Myocyte (in vitro differentiated cells): ENCODE measurements at places on chromosomes 3 and 15.

DNA sequence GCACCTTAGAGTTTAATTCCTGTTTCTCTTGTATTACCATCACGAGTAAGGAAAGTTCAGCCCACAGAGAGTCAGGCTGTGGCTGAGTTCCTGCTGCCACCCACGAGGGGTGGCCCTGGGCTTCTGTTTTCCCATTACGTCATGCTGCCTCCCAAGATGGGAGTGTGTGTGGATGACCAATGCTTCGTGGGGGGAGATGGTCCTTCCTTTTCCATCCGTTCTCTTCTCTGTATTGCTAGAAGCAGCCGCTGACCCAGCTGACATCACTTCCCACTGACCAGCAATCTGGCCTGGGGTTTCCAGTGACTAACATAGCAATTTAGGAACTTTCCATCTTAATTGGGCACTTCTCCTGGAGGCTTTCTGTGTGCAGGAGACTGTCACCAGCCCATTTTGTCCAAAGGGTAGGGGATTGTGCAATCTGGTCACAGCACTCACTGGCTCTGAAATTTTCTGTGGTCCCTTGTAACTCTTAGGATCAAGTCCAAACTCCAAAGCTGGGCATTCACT is 9.3 kb downstream of the IRAK2 start:
- peak; percentile 79 for DNase-seq

DNA sequence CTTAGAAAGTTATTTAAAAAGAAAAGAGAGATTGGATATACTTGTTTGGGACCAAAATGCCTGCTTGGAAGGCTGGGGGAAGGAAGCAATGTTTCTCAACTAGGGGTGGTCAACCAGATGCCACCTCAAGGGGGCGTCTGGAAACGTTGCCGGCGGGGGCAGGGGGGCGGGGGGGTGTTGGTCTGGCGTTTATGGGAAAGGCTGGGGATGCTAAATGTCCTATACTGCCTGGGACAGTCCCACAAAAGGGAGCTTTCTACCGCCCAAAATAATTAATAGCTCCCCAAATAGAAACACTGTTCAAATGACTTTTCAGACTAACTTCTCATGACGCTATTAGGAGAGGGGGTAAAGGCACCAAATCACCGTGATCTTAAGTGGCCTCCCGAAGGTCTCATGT is 2.2 kb downstream of the POLG start:
- peak; percentile 26 for DNase-seq

DNA sequence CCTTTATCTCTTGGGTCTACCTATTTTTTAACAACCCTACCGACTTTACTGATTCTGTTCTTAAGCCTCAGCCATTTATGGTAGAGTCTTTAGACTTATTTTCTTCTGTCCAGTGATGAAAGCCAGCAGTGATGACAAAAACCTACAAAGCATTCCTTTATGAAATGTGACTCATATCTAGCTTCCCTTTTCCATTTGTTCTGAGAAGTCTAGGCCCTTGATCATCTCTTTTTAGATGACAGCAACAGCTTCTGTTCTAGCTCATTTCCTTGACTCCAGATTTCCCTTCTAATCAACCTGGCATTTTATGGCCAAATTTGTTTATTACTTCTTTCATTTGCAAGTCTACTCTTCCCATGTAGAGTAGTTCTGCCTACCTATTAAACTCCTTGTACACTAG is 36.1 kb downstream of the CFAP44 start:
- peak; percentile 22 for DNase-seq

GRCh38 chr3:101861212-101861788 is 12.0 kb downstream of the NFKBIZ start:
- no peak for DNase-seq

GRCh38 chr3:179942553-179943075 is 94.1 kb downstream of the PEX5L start:
- no peak for DNase-seq

GRCh38 chr3:123411340-123412040 is 37.4 kb downstream of the ADCY5 start:
- DNase-seq, result no peak

DNA sequence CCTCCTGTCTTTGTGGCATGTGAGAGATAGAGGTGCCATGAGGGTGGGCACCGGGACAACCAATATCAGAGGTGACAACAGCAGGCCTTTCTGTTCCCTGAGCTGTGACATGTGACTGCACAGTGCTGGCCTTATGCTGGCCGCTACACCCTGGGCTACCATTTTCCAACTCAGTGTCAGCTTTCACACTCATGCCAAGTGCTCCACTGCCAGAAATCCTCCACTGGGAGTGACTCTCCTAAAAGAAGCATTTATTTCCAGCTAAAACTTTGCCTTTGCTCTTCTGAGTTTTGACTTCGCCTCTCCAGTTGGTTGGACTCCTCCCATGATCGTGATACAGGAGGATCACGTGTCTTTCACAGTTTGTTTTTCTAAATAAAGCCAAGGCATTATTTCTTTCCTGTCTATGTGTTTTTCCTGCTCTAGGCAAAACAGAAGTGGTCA is 31.4 kb downstream of the CA12 start:
- DNase-seq, result no peak

- DNase-seq, result no peak
Measured at GRCh38 chr15:73914145-73914544, 12.1 kb upstream of the LOXL1 start.

DNA sequence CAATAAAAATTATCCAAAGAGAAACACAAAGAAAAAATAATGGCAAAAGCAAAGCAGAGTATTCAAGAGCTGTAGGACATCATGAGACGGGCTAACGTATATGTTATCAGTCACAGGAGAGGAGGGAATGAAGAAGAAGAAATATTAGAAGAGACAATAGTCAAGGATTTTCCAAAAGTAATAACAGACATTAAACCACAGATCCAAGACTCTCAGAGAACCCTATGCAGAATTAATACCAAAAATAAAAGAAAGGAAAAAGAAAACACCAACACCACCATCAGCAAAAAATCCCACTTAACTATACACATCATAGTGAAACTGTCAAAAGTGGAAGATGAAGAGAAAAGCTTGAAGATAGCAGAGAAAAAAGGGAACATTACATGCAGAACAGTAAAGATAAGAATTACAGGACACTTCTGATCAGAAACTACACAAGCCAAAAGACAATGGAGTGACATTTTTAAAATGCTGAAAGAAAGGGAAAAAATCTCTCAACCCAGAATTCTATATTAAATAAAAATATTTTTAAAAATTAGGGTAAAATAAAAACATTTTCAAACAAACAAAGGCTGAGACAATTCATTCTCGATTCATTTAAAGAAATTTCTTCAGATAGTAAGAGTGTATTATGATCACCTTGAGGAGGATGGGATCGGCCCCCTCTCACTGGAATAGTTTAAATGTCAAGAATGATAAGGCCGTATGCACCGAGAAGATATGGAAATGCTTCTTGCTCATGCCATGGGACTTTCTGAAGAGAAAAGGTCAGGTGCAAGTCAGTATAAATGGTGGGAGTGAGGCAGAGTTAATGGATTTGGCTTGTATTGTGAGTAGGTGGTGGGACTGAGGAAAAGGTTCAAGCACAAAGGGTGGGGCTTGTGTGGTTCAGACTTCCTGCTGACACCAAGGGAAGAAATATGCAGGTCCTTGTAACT is 28.5 kb downstream of the TM2D3 start:
- DNase-seq, result no peak

GRCh38 chr15:82923744-82924143 is 28.8 kb downstream of the HOMER2 start:
- DNase-seq, result no peak

DNA sequence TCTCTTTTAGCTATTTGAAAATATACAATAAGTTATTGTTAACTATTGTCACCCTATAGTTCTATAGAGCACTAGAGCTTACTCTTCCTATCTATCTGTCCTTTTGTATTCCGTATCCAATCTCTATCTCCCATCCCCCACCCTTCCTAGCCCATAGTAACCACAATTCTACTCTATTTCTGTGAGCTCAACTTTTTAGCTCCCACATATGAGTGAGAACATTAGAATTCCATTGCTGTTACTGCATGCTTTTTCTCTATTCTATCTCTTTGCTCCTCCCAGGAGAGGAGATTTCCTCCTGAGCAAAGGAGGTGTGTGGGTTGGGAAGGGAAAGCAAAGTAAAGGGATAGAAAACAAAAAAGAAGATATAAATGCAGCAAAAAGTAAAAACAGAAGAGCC is 105.6 kb upstream of the SLC4A7 start:
- DNase-seq, result no peak

DNA sequence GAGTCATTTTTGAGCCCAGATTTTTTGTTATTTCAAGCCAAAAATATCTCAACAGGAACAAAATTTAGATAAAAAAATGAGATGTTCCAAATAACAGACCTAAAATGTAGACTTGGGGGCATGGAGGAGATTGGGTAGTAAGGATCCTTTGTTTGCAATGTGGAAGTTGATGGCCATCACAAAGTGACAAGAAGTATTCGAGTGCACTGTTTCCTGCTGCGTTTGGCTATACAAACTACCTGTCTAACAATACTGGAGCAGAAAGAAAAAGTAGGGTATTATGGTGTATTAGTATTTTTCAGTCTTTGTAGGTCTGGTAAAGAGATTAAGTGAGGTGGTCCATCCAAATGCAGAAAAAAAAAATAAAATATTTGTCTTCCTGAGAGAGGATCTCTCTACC is 284.2 kb downstream of the C3orf38 start:
- no peak for DNase-seq

DNA sequence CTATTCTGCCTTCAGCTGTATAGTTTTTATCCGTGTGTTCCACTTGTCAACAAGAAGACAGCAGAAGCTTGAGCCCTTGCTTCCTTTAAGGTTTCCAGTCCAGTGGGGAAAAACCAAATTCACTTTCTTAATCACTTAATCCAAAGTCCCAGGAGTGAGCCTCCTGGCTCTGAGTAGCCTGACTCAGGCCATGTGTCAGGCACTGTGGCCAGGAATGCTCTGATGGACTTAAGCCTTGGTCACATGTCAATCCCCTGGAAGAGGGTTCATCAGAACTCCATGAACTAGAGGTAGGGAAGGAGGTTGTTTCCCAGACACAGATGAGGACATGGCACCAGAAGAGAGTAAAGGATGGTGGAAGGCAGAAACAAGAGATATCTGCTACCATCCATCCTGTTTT is 8.8 kb downstream of the VIPR1 start:
- DNase-seq, result no peak

- no peak for DNase-seq
Measured at GRCh38 chr3:128279601-128279880, 126.3 kb downstream of the EEFSEC start.

GRCh38 chr3:177724020-177724638 is 526.8 kb upstream of the TBL1XR1 start:
- peak; percentile 96 for DNase-seq

GRCh38 chr3:107241217-107241616 is 136.0 kb upstream of the CCDC54 start:
- peak; percentile 58 for DNase-seq

DNA sequence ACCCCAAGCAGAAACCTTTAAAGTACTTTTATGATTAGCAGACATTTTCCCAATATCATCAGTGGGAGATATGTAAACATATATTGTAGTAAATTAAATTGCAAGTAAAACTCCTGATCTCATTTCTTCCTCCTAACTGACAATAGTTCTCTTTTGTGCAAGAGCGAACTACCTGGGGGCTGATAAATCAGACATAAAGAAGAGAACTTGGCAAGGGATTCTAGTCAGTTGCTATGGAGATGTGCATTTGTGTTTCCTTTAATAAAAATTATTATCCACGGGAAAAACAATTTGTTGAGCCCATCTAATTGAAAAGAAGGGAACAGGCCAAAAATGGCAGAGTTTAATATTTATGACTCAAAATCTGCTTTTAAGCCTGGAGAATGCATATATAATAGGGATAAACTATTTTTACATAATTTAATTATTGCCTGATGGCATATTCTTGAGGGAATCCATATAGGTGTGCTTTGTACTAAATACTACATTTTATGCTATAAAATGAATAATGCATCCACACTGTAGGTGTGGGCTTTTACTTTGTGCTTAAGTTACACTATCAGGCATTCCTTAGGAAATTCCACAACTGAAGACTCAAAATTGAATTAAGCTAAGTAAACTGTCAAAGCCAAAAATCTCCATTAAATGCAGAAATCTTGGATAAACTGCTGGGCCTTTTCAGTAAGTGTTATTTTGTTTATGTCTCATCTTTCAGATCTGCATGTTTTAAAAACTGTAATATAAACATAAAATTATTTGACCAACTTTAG is 258.1 kb downstream of the ERC2 start:
- DNase-seq, result no peak

DNA sequence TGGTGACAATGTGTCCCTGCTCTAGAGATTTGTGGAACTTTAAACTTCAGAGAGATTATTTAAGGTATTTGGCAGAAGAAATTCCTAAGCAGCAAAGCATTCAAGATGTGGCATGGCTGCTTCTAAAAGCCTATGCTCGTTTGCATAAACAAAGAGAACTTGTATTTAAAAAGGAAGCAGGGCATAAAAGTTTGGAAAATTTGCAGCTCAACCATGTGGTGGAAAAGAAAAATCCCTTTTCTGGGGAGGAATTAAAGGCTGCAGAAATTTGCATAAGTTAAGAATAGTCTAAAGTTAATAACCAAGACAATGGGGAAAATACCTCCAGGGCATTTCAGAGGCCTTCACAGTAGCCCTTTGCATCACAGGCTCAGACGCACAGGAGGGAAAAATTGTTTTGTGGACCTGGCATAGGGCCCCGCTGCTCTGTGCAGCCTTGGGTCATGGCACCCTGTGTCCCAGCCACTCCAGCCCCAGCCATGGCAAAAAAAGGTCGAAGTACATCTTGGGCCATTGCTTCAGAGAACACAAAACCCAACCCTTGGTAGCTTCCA is 1109.1 kb downstream of the OTOL1 start:
- no peak for DNase-seq

GRCh38 chr3:183319371-183319770 is 66.3 kb downstream of the B3GNT5 start:
- no peak for DNase-seq

DNA sequence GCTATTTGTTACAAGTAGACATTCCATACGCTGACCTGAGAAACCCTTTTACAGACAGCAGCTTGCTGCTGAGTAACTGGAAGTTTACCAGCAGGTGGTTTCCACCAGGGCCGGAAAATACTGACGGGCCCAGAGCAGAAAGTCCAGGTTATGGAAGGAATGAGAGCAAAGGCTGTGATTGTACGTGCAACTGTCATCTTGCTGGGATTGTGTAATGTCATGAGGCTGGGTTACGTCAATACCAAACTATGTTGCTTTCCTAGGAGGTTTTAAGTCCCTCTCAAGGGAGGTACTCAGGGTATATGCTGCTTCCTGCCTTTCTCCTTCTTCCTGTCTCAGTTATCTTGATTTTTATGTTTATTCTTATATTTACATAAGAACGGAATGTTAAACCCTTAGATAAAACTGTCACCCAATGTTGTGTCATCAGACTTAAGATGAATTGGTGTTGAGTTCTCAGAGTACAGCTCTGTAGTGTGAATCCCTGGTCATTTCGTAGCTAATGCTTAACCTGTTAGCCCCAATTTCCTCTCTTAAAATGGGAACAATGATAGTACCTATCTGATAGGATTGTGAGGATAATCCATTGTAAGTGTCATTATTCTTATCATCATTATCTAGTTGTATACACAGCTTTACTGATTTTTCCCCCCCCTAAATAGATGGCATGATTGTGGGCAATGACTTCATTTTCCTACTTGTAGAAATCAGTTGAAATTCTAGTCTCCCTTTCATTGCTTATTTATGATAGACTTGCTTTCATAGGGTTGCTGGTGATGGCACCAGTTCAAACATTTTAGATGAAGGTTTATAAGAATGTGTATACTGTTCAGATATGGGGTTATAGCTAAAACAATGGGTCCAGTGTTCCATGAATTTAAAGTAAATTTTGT is 101.4 kb downstream of the FNDC3B start:
- peak; percentile 61 for DNase-seq
